ENCODE measurements at places on chromosomes 5 and 9. TPM values are rescaled to one million over a fixed set of nuclear protein-coding genes. Genes with fewer than 3 reads are reported as not detected.

The SOX30 gene
- polyA plus RNA-seq = 0.30 TPM

The TMEM174 gene
- polyA plus RNA-seq = 22.5 TPM

The FST gene
- 37.9 TPM for polyA plus RNA-seq

The GLDC gene
- 17.6 TPM for polyA plus RNA-seq

The SLC36A2 gene
- polyA plus RNA-seq = 5.0 TPM

The CCDC152 gene
- polyA plus RNA-seq = 15.3 TPM

The RAD1 gene
- 35.8 TPM for polyA plus RNA-seq
